ENCODE measurements at places on chromosomes 3 and 15.

GRCh38 chr15:66789029-66790025 is 87.3 kb downstream of the SMAD6 start:
- no peaks in the 10 kb centered on the region for H3K4me1 ChIP-seq
- no peak overlapping the region for H3K27ac ChIP-seq
- H3K27me3 ChIP-seq = no peaks in the 10 kb centered on the region
- no peaks in the 10 kb centered on the region for H3K36me3 ChIP-seq
- H3K4me3 ChIP-seq = no peak overlapping the region

DNA sequence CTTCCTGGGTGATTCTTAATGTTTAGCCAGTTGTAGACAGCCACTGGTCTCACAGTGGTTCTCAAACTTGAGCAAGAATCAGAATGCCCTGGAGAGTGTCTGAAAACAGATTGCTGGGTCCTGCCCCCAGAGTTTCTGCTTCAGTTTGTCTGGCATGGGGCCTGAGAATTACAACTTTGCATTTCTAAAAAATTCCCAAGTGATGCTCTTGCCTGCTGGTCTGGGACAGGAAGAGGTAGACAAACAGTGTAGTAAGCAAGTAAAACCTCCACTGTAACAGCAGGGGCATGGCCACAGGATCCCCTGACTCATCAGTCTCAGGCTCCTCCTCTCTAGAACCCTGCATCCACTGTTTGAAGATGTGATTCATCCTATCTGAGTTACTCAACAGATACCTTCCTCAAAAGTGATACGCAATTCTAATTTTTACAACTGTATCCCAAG is 36.5 kb downstream of the DZIP1L start:
- H3K36me3 ChIP-seq = peaks cover 40% of the 10 kb centered on the region
- H3K27ac ChIP-seq = no peak overlapping the region
- no peak overlapping the region for H3K4me3 ChIP-seq
- H3K27me3 ChIP-seq = no peaks in the 10 kb centered on the region
- no peak for DNase-seq

GRCh38 chr3:63251499-63251898 is 26.6 kb upstream of the SYNPR start:
- H3K36me3 ChIP-seq = no peaks in the 10 kb centered on the region
- DNase-seq = no peak
- no peaks in the 10 kb centered on the region for H3K27me3 ChIP-seq
- H3K4me3 ChIP-seq = no peak overlapping the region
- no peaks in the 10 kb centered on the region for H3K4me1 ChIP-seq
- no peak overlapping the region for H3K27ac ChIP-seq

- peaks cover 27% of the 10 kb centered on the region for H3K4me1 ChIP-seq
- peak overlapping the region; percentile 9 for H3K27ac ChIP-seq
- H3K36me3 ChIP-seq = no peaks in the 10 kb centered on the region
- no peak overlapping the region for H3K4me3 ChIP-seq
- peak; percentile 63 for DNase-seq
These were observed 7.8 kb upstream of the KIF7 start for GRCh38 chr15:89662893-89663626.

DNA sequence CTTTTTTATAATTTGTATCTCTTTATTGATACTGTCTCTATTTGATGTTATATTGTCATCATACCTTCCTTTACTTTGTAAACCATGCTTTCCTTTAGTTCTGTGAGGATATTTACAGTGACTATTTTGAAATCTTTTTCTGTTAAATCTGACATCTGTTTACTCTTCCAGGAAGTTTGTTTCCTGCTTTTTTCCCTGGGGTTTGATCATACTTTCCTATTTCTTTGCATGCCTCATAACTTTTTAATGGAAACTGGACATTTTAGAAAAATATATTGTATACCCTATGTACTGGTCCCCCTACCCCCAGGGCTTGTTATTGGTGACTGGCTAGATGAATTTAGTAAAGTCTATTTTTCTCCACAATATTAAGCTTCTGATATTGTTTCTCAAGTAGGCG is 115.1 kb downstream of the C3orf70 start:
- no peak for DNase-seq
- peaks cover 10% of the 10 kb centered on the region for H3K4me1 ChIP-seq
- no peak overlapping the region for H3K4me3 ChIP-seq

DNA sequence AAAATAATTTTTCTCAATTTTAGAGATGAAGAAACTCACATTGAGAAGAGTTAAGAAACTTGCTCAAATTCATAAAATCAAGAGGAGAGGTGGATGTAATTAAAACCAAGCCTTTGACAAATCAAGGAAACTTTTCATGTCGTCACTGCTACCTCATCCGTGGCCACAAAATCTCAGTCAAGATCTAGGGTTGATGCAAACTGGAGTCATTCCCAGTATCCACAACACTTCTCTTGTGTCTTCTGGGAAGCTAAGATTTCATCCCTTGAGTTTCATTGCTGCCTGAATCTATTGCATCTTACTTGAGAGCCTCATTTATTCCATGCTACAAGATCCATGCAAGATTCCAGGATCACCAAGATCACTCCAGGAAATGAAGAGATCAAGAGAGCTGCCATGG is 5.4 kb upstream of the FBN1 start:
- H3K36me3 ChIP-seq = no peaks in the 10 kb centered on the region
- no peak overlapping the region for H3K27ac ChIP-seq
- H3K4me1 ChIP-seq = peaks cover 8% of the 10 kb centered on the region
- DNase-seq = no peak
